Activated T-cell treated with anti-CD3 and anti-CD28 coated beads, Interleukin-2, amount 50 U/mL, for 1 hour (primary cell): ENCODE measurements at places on chromosomes 12 and 14.

DNA sequence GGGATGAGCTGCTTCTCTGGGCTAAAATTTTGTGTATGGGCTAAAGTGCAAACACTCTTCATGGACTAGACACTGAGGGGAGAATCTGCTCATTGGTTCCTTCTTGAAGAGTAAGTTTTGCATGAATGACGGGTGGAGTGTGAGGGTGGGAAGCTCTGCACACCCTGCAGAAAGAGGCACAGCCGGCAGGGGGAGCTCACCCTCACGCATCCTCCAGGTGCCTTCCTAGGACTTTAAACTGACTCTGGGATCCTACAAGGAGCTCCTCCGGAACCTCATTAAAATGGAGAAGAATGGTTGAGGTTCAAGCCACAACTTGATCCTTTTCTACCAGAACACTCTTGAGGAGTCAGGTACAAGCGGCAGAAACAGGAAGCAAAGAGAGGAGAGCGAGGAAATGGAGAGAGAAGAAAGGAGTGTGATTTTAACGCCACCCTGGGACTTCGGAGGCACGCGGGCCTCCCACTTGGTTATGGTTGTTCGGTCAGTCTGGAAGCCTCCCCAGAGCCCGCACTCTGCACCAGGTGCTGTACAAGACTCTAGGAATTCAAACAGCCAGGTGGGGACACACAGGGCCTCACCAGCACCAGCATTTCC, 87.5 kb downstream of the SETD3 start:
- DNase-seq: peak; percentile 28

GRCh38 chr12:66552716-66553115, 126.2 kb downstream of the GRIP1 start:
- no peak for DNase-seq

GRCh38 chr12:12701457-12701856, 5.5 kb upstream of the GPR19 start:
- DNase-seq: no peak

GRCh38 chr14:64763801-64764621, 59.8 kb downstream of the PLEKHG3 start:
- DNase-seq: no peak

- peak; percentile 26 for DNase-seq
Observed at GRCh38 chr12:3313675-3314663, 177.0 kb upstream of the PRMT8 start.

DNA sequence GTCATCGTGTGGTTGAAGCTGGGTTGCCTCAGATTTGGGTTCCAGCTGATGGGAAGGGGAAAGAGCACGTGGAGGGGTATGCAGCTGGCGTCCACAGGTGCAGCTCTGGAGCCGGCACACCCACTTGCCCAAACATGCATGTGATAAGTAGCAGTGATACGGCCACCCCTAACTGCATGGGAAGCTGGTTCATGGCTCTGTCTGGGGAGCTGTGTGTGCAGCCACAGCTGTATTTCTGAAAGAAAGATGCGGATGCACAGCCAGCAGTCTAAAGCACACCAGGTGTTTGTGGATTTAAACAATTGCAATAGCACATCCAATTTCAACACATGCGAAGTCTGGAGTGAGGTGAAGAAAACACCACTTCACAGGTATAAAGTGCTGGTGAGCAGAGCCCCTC, 181.4 kb downstream of the EFCAB11 start:
- DNase-seq: no peak
